ENCODE measurements at places on chromosomes 5 and 9. TPM values are rescaled to one million over a fixed set of nuclear protein-coding genes. Genes with fewer than 3 reads are reported as not detected.

SCGB3A2 gene
- total RNA-seq, result not detected

PCDHA9 gene
- total RNA-seq, result 0.05 TPM

TUSC1 gene
- total RNA-seq, result 8.0 TPM

FOXD4L5 gene
- 0.37 TPM for total RNA-seq

CTXN3 gene
- total RNA-seq, result not detected

CDKN2B gene
- 16.2 TPM for total RNA-seq

TNFSF8 gene
- total RNA-seq, result not detected

TAF1L gene
- not detected for total RNA-seq

CYLC2 gene
- total RNA-seq, result not detected

RETREG1 gene
- total RNA-seq, result 0.44 TPM

ABLIM3 gene
- total RNA-seq, result 63.5 TPM

IFNA13 gene
- total RNA-seq, result not detected

CEP78 gene
- total RNA-seq, result 6.1 TPM

ORM2 gene
- total RNA-seq, result not detected

LRRC19 gene
- not detected for total RNA-seq

CYSRT1 gene
- total RNA-seq, result 1.4 TPM

GRM6 gene
- total RNA-seq, result not detected

TPPP gene
- 0.06 TPM for total RNA-seq

NEUROG1 gene
- not detected for total RNA-seq

DOLPP1 gene
- 8.5 TPM for total RNA-seq

TMEM171 gene
- 0.19 TPM for total RNA-seq

TXNDC8 gene
- total RNA-seq, result not detected

IFNK gene
- total RNA-seq, result not detected

SPINK13 gene
- total RNA-seq, result 6.4 TPM

S100Z gene
- total RNA-seq, result not detected

QRFP gene
- not detected for total RNA-seq

GPR150 gene
- total RNA-seq, result 0.20 TPM

SLC22A4 gene
- 3.7 TPM for total RNA-seq

PCDHGB7 gene
- 19.9 TPM for total RNA-seq

GCNT1 gene
- 41.1 TPM for total RNA-seq

BTNL8 gene
- not detected for total RNA-seq

OR1Q1 gene
- total RNA-seq, result not detected

AMBP gene
- 0.78 TPM for total RNA-seq

PHF24 gene
- total RNA-seq, result 0.06 TPM

IL13 gene
- not detected for total RNA-seq

TMOD1 gene
- 0.39 TPM for total RNA-seq

B4GALT7 gene
- 26.5 TPM for total RNA-seq

PRDM9 gene
- not detected for total RNA-seq

ARHGEF39 gene
- 0.19 TPM for total RNA-seq

PCDH1 gene
- 4.9 TPM for total RNA-seq

FKTN gene
- 13.5 TPM for total RNA-seq

DNAH5 gene
- 0.12 TPM for total RNA-seq

KIF24 gene
- total RNA-seq, result 0.78 TPM

All from cardiac ventricle fibroblast (primary cell).